ENCODE measurements at places on chromosomes 11 and 22.

DNA sequence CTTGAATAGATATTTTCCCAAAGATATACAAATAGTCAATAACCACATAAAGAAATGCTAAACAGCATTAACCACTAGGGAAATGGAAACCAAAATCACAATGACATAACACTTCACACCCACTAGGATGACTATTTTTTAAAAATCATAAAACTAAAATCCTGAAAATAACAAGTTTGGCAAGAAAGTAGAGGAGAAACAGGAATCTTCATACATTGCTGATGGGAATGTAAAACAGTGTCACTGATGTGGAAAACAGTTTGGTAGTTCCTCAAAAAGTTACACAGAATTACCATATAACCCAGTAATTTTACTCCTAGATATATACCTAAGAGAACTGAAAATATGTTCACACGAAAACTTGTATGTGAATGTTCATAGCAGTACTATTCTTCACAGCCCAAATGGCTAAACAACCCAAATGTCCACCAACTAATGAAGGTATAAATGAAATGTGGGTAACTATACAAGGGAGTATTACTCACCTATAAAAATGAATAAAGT is 12.5 kb downstream of the PICALM start:
- no peak for DNase-seq

- DNase-seq = no peak
Observed at GRCh38 chr11:9576701-9577381, 3.4 kb downstream of the WEE1 start.

DNA sequence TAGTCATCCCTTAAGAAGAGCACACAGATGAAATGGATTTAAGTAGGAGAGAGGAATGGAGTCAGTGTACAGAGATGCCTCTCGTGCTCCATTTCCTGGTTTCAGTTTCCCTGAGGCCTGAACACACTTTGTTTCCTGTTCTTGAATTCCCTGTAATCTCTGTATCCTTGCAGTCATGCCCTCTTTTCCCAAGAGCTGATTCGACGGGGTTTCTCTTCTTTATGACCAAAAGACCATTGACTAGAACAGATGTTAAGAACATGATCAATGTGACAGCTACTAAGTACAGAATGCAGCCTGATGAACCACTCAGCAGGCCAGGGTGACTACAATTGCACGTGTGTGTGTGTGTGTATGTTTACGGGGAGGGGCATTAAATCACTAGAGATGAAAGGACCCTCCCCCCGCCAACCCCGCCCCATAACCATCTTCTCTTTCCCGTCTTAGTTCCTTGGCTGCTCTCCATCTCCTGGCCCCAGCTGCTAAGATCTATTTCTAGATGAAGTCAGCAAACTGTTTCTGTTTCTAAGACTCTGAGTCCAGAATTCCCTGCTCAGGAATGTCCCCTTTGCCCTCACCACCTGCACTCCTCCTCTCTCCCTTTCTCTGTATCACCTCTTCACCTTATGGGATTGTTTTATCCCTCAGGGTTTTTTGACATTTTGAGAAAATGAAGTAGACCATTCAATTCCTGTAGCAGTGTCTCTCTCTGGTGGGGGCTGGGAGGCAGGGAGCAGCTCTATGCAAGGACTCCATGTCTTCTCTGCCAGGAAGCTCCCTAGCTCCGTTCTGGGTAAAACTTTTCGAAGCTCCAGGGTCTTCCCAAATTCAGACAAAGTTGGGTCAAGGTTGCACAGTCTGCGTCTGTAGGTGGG is 26.0 kb downstream of the SLC22A6 start:
- no peak for DNase-seq

DNA sequence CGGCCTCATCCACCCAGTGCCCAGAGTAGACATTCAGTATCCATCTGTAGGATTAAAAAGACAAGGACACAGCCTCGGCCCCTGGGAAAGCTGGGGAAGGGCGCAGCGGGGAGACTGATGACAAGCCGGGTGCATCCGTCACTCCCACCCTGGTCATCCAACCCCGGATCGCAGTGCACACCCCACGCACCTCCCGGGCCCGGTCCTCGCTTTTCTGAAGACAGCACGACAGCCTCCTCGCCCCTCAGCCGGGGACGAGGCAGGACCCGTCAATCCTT is 1.1 kb downstream of the FCHSD2 start:
- peak; percentile 52 for DNase-seq

- DNase-seq = no peak
Observed at GRCh38 chr11:85934596-85935169, 79.5 kb downstream of the CCDC83 start.

DNA sequence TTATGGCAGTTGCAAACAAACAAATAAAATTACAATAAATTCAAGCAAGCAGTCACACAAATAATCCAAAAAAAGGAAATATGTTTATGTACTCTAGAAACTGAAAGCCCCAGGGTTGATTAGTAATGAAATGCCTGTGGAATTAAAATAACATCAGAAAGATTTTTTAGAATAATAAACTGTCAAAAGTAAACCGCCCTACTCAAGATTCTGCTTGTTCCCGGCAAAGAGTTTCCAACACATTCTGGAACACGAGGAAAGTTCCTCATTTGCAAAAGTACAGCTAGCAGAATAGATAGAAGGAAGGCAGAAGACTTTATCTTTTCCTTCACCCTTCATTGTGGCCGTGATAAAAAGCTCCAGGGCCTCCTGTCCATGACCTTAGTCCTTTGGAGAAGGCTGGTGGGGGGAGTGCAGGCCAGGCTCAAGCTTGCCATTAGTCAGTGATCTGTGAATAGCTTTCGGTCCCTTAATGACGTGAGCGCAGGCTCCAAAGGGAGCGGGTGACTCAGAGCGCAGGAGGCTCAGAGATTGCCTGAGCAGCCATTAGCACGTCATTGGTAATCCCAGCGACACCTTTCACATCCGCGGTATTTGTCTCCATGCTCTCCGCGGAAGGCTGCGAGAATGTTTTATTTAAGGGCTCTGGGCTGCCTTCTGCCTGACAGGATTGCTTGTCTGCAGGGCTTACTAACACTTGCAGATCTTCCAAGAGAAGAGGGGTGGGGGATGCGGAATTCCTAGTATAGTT is 458.3 kb downstream of the METTL15 start:
- DNase-seq = peak; percentile 6

- DNase-seq = peak; percentile 30
Observed at GRCh38 chr11:12174477-12175143, 64.2 kb downstream of the MICAL2 start.

DNA sequence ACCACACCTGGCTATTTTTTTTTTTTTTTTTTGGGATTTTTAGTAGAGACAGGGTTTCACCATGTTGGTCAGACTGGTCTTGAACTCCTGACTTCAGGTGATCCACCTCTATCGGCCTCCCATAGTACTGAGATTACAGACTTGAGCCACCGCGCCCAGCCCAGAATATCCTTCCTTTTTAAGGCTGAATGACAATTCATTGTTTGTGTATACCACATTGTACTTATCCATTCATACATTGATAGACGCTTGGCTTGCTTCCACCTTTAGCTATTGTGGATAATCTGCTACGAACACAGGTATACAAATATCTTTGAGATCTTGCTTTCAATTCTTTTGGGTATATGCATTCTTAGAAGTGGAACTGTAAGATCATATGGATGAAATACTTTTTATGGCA is 10.8 kb upstream of the RASSF10 start:
- DNase-seq = no peak

GRCh38 chr11:103585911-103586310 is 450.5 kb upstream of the DDI1 start:
- DNase-seq = no peak
